Pancreas (tissue), 10 donors: ENCODE measurements at places on chromosomes 4 and X.

- no peak for DNase-seq
These were observed 64.2 kb downstream of the SPINK2 start for GRCh38 chr4:56757261-56757746.

DNA sequence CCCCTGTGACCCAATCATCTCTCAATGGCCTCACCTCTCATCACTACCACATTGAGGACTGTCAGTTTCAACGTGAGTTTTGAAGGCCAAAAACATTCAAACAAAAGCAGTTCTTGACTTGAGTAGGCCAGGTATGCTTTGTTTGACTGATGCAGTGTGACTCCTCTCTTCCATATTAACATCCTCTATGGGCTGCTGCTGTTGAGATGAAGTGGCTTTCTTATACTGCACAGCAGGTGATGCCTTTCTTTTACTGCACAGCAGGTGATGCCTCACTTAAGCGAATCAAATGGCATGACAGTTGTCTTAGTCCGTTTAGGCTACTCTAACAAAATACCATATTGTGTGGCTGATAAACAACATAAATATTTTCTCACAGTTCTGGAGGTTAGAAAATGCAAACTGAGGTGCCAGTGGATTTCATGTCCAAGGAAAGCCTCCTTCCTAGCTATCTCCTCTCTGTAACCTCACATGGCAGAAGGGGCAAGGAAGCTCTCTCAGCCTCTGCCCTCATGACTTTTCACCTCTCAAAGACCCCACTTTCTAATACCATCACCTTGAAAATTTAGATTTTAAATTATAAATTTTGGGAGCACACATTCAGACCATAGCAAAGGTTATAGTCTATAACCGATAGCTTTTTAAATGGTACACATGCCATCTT is 2267.9 kb upstream of the AGA start:
- DNase-seq: no peak

- DNase-seq: no peak
These were observed 143.9 kb downstream of the GLRA2 start for GRCh38 chrX:14673236-14673635.

- DNase-seq: no peak
These were observed 32.9 kb downstream of the PPP2R3B start for GRCh38 chrX:353566-354535.

GRCh38 chrX:40107291-40108161 is 9.8 kb upstream of the BCOR start:
- peak; percentile 70 for DNase-seq

- no peak for DNase-seq
These were observed 5.8 kb downstream of the MECP2 start for GRCh38 chrX:154091678-154092077.

DNA sequence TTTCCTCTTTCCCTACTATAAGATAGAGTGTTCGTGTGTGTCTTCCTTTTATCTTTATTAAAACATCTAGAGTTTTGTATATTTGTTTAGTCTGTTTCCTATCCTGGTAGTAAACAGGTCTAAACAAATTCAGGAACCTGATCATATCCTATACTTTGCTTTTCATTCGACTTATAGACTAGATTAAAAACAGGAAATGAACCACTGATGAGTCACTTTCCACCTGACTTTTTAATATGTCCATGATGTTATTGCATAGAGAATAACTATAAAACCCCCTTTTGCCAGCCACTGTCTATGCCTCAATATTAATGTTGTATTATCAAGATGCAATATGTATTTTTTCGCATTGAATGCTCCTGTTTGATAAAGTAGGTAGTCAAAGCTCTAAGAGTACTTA is 1794.0 kb downstream of the STIM2 start:
- no peak for DNase-seq

DNA sequence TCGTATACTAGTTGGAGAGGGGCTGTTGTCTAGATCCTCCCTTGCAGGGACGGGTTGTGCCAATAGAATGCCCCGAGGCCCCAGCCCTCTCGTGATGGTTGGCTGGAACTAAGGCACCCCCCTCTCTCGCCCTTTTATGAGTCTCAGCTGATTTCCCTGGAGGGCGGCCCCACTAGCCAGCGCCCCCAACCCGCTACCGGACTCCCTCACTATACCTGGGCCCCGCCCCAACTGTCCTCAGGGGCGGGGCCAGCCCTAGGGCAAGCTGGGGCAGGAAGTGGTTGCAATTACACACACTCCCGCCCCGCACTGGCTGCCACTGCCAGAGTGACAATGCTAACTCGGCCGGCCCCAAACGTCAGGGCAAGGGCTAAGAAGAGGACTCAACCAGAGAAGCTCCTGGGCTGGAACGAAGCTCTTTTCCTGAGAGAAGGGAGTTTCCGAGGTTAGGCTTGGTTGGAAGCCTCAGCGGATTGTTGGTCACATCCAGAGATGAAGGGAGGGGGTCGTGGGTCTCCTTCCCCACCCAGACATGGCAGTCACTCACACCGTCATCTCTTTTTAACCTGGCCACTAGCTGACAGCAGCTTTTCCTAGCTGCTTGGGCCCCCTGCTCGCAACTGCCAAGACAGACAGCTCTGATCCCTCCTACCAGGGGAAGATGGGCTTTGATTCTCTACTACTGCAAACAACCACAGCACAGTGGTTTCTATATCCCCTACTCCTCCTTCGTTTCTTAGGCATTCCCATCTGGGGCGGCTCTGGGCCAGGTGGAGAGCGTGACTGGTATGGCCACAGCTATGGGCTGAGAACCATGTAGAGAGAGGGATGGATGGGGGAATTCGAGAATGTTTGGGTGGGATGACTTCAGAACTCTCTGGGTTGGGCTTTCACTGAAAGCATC is 21.0 kb upstream of the BCORL1 start:
- peak; percentile 67 for DNase-seq
